ENCODE measurements at places on chromosomes 4 and X. TPM values are rescaled to one million over a fixed set of nuclear protein-coding genes. Genes with fewer than 3 reads are reported as not detected.

TMEM47 gene
- 25.1 TPM for total RNA-seq

WDR17 gene
- total RNA-seq, result 0.48 TPM

HDAC6 gene
- 36.9 TPM for total RNA-seq

ZNF330 gene
- 25.1 TPM for total RNA-seq

RTL9 gene
- not detected for total RNA-seq

ADH7 gene
- total RNA-seq, result 3.9 TPM

DUSP21 gene
- not detected for total RNA-seq

SYTL5 gene
- 0.48 TPM for total RNA-seq

MORC4 gene
- 25.5 TPM for total RNA-seq

VEGFD gene
- not detected for total RNA-seq

ZFP92 gene
- total RNA-seq, result 0.72 TPM

TADA2B gene
- 12.0 TPM for total RNA-seq

HSFX3 gene
- total RNA-seq, result not detected

ANXA5 gene
- total RNA-seq, result 281 TPM

TMEM150C gene
- not detected for total RNA-seq

PAGE5 gene
- not detected for total RNA-seq

SLC9A7 gene
- total RNA-seq, result 24.6 TPM

ITM2A gene
- 1.1 TPM for total RNA-seq

TECRL gene
- not detected for total RNA-seq

INTS12 gene
- total RNA-seq, result 16.9 TPM

SATL1 gene
- total RNA-seq, result not detected

SORCS2 gene
- 0.48 TPM for total RNA-seq

H2BW2 gene
- not detected for total RNA-seq

PNMA5 gene
- not detected for total RNA-seq

CENPVL2 gene
- not detected for total RNA-seq

CAPN6 gene
- total RNA-seq, result 0.24 TPM

SASH3 gene
- total RNA-seq, result not detected

Measured in tracheal epithelial cell (primary cell).